Peyer's patch (tissue), 4 donors: ENCODE measurements at places on chromosomes 1 and 21.
A peak's percentile ranks its signal among the peaks of the same experiment; 100 is the strongest.

GRCh38 chr21:46515109-46515508 lies 56.4 kb downstream of the DIP2A start:
- DNase-seq = no peak

DNA sequence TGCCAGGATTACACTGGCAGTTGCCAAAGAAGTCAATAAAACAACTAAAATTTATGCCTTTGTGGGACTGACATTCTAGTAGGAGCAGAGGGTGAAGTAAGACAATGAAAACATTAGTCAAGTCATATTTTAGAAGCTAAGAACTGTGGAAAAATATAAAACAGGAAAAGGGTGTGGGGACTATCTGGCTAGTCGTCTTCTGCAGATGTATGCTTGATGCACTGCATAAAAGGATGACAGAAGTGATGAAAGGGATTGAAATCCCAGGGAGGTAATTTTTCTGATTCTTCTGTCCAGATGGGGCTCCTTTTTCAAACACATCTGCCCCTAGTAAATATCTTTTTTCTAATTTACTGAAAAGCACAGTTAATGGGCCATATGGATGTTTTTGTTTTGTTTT lies 706.3 kb downstream of the ADGRL2 start:
- no peak for DNase-seq

GRCh38 chr1:41804176-41804575 lies 114.5 kb downstream of the HIVEP3 start:
- no peak for DNase-seq

DNA sequence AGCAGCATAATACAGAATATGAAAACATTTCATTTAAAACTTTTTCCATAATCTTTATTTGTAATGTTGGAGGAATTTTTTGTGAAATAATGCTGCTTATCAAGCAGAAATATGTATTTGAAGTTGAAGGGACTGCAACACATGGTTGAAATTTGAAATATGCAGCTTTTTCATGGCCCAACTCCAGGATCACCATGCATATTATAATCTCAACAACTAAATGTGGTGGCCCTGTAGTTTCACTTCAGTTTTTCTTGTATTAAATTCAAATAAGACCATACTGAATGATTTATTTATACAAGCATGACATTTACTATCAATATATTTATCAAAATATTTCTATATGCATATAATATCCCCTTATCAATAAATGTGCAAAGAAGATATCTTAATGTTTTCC lies 157.7 kb upstream of the LHX8 start:
- no peak for DNase-seq

- no peak for DNase-seq
Observed at GRCh38 chr21:15400905-15401304, 328.9 kb upstream of the USP25 start.

GRCh38 chr1:244371242-244372141 lies 80.2 kb downstream of the ADSS2 start:
- DNase-seq = no peak

GRCh38 chr1:7541629-7542028 lies 229.5 kb upstream of the VAMP3 start:
- DNase-seq = peak; percentile 20
